M059J (cell line): ENCODE measurements at places on chromosomes 5 and 9.
A peak's percentile ranks its signal among the peaks of the same experiment; 100 is the strongest.

DNA sequence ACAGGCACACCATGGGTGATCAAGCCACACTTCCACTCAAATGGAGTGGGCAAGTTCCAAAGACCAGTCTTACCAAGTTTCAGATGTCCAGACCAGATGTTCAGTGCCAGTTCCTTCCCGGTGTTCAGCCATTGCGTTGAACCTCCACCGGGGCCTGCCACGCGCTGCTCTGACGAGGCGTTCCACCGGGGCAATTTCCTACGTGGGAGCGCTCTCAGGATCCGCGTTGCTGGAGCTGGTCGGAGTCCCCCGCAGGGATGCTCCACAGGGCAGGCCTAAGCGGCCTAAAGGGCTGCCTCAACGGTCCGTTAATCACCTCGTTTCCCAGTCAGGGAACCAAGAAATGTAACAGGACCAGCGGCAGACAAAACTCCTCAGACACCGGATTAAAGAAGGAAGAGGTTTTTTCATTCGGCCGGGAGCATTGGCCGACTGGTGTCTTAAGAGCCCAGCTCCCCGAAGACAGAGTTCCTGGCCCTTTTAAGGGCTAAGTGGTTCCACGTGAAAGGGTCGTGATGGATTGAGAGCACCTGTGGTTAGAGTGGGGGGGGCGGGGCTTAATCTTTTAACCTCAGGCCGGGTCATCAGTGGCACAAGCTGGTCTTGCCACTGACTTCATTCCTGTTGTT lies 35.7 kb upstream of the PPP1R26 start:
- no peak for DNase-seq

GRCh38 chr9:129280623-129281271 lies 102.7 kb upstream of the IER5L start:
- no peak for DNase-seq

- no peak for DNase-seq
Measured at GRCh38 chr9:133207540-133208170, 1.4 kb downstream of the OBP2B start.

DNA sequence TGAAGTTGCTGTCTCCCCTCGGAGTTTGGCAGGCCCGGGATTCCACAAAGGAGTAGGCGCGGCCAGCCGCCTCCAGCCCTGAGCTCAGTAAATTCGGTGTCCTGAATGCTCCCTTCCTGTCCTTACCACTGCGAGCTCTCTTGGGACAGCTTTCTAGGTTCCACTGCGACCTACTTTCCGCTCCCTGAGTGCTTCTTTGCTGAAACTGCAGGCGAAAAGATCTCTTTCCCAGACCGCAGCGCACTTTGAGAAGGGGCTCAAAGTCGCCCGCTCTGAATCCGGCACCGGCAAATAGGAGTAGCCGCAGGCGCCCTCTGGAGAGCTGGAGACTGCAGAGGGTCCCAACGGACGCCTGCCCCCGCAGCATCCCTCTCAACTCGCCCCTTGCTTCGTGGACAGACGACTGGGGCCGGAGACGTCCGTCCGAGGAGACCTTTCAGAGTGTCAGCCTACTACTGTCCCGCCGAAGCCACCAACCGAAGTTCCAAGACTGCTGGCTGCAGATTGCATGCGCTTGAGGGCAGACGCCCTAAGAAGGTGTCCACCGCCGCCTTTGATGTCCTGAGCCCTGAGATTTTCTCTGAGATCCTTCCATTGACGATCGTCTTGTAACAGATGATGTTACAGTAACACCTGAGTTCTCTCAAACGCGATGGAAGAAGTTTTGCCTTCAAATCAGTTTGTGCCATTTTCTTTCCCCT lies 96.0 kb downstream of the ANXA2R start:
- DNase-seq = no peak

GRCh38 chr9:137157618-137158415 lies 12.0 kb downstream of the LRRC26 start:
- DNase-seq = no peak

DNA sequence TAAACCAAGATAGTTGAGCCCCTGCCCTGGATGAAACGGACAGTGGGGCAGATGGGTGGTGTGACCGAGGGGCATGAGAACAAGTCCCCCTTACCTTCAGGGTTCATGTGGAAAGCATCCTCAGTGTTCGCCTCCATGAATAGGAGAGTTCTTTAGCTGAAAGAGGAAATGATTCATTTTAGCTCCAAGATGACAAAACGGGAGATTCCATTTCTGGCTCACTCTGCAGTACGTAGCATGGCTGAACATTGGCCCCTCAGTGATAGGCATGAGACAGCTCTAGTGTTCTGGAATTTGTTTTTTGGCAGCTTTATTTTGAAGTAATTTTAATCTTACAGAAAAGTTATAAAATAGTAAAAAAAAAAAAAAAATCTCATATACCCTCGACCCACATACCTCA lies 70.2 kb upstream of the AGXT2 start:
- peak; percentile 77 for DNase-seq

DNA sequence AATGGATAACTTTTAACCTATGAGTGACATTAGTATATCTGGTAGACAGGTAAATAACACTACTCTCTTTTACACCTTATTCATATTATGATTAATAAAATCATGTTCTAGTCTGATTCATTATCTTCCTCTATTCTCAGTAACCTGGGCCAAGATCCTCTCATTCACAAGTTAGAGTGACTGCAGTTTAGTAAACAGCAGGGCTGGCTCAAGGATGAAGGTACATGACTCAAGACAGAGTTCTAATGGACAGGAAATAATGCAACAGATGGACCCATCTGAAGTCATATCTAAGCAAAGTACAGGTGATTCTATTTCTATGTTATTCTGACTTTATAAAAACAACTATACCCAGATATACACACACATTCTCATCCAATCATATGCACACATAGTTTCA lies 582.5 kb upstream of the CDH18 start:
- no peak for DNase-seq

DNA sequence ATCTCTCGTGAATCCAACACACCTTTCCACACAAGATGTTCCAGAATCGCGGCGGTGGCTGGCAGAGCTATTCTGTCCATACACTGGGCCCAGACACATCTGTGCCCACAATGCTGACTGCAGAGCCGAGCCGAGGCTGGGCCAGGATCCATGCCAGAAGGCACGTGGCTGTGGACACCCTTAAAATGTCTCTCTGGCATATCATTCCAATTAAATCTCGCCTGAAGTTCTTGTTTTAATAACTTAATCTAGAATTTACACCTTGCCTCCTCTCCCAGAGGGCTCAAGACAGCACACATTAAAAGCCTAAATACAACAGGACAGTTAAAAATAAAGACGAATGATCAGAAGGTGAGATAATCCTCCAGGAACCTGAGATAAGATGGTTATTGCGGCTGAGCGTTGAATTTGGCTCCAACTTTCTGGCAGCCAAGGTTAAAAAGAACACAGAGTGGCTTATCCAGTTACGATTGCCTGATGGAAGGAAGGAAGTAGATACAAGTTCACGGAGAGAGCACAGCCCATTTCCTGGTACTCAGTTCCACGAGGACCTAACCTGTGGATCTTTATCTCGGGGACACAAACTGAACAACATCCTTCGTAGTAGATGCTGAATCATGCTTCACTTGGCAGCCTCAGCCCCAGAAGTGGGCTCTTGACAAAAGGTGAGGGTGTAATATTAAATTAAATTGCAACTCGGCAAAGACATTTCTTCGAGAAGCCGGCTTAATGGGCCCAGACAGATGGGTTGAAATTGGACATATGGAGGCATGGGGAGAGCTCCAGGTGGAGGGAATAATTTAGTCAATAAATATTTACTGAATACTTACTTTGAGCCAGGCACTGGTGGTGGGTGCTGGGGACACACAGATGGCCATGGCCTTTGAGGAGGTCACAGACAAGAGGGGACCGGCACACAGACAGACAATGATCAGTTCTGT lies 86.0 kb upstream of the TBC1D2 start:
- DNase-seq = no peak

- DNase-seq = no peak
Measured at GRCh38 chr5:132372127-132372526, 2.6 kb downstream of the SLC22A5 start.

DNA sequence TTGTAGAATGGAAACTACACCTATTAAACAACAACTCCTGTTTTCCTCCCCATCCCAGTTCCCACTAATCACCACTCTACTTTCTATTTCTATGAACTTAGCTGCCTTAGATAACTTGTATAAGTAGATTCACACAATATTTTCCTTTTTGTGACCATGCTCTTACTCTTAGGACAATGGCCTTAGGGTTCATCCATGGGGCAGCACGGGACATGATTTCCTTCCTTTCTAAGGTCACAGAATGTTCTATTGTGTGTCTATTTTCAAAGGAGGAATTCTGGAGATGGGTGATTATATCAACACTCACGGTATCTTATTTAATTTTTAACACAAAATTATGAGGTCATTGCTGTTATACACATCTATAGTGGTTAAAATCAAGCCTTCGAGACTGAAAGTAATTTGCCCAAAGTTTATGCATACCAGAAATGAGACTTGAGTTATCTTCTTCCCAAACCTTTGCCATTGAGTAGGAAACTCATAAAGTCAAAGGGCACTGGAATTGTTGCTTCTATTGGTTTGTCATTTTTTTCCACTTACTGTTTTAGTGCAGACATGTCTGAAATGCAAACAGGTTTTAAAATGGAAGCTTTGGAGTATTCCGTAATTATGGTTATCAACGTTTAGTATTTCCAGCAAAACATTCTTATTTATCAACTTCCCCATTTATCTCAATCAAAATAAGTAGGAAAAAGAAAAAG lies 23.6 kb downstream of the CTSL start:
- no peak for DNase-seq

DNA sequence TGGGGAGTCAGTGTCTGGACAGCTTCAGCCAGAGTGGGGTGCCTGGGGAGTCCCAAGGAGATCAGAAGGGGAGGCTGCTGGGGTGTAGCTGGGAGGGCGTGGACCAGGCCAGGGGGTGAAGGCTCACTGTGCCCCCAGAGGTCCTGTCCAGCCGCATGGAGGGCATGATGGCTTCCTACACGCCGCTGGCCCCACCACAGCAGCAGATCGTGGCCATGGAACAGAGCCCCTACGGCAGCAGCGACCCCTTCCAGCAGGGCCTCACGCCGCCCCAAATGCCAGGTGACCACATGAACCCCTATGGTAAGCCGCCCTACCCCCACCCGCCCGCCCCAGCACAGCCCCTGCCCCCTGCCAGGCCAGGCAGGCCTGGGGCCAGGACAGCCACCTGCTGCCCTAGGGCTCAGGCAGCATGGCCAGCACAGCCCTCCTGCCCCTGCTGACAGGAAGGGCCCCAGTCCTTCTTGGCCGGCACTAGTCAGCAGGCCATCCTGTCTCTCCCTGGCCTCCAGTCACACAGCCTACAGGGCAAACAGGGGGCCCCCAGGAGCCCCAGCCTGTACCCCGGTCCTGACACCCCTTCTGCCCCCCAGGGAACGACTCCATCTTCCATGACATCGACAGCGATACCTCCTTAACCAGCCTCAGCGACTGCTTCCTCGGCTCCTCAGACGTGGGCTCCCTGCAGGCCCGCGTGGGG lies 82.1 kb downstream of the LMX1B start:
- DNase-seq = no peak

- peak; percentile 71 for DNase-seq
Measured at GRCh38 chr5:59569158-59569557, 324.4 kb downstream of the PDE4D start.

- peak; percentile 24 for DNase-seq
Measured at GRCh38 chr5:172533399-172534228, 79.3 kb upstream of the SH3PXD2B start.

DNA sequence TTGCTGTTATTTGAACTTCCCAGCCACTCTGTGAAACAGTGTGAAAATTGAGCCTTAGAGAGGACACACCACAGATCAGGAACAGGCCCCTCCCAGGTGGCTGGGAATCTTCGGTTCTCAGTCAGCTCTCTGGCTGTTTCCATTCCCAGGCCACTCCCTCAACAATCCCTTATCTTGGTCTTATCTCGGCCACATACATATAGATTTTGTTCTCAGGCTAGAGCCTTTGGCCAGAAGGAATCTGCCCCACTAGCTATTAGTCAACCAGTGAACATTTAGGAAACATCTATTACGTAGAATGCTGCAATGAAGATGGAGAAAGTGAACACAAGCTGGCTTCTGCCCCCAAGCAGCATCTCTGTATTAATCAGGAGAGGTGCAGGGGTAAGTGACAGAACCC lies 21.0 kb upstream of the WWC1 start:
- DNase-seq = no peak

DNA sequence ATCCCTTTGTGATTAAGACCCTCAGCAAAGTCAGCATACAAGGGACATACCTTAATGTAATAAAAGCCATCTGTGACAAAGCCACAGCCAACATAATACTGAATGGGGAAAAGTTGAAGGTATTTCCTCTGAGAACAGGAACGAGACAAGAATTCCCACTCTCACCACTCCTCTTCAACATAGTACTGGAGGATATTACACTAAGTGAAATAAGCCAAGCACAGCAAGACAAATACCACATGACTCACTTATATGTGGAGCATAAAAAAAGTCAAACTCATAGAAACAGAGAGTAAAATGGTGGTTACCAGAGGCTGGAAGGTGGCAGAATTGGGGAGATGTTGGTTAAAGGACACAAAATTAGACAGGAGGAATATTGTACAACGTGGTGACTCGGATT lies 118.1 kb upstream of the NFIL3 start:
- DNase-seq = no peak

DNA sequence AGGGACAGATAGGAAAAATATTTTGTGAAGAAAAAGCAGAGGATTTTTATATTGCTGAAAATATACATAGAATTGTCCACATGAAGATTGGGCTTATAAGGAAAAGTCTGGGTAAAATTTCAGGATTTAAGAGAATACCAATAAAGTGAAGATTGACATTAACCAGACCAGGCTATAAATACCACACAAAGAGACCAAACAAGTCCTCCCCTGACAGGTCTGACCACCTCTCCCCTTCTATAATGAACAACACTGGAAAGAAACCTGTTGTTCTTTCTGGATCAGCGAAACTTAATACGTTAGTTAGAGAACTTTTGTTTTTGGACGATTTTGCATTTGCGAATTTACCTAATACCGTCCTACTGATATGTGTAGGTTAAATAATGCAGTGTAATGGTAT lies 138.3 kb downstream of the ISL1 start:
- DNase-seq = no peak

DNA sequence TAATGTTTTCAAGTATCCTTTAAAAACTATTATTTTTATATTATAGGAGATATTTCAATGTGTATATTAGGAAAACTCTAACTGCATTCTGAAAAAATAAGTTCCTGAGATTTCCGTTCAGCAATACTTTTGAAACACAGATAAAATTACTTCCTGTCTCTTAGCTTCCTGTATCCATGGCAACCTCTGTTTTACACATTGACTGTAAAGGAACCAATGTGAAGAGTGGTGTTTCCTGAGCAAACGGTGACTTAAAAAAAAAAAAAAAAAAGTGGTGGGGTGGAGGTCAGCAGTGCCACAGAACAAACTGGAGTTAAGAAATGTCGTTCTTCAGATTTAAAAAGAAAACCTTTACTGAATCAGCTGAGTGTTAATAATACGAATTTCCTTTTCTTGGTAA lies at the start of gene LRRC70:
Gene LRRC70, plus strand, starts transcription at position 280 of the 400 bp plus-strand sequence. CDS start 620 bp downstream, outside the sequence.
- peak; percentile 29 for DNase-seq

- DNase-seq = no peak
Measured at GRCh38 chr9:15512889-15513288, 2.1 kb upstream of the PSIP1 start.

- no peak for DNase-seq
Measured at GRCh38 chr5:77845324-77845646, 69.1 kb upstream of the TBCA start.
